Activated CD4-positive, CD25-positive, alpha-beta regulatory T cell treated with anti-CD3 and anti-CD28 coated beads, Interleukin-2, amount 50 U/mL, for 16 hours (primary cell): ENCODE measurements at places on chromosomes 3 and 15.

- no peak for DNase-seq
These were observed 463.3 kb upstream of the CBLB start for GRCh38 chr3:106332129-106332528.

DNA sequence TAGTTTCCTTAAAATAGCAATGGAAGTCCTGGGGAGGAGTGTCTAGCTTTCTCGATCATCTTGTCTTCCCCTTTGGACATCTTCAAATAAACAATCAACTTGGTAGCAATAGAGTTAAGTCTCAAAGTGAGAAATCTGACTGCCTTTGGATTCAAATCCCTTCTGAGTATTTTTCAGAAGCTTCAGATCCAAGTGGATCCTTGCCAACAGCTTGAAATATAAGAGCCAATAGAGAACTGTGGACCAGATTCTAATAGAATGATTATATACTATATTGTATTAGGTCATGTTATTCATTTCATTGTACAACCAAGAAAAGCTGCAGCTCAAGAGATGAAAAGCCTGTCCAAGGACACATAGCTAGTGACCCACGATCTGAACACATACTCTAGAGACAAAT, 60.2 kb downstream of the SYNPR start:
- DNase-seq: no peak

DNA sequence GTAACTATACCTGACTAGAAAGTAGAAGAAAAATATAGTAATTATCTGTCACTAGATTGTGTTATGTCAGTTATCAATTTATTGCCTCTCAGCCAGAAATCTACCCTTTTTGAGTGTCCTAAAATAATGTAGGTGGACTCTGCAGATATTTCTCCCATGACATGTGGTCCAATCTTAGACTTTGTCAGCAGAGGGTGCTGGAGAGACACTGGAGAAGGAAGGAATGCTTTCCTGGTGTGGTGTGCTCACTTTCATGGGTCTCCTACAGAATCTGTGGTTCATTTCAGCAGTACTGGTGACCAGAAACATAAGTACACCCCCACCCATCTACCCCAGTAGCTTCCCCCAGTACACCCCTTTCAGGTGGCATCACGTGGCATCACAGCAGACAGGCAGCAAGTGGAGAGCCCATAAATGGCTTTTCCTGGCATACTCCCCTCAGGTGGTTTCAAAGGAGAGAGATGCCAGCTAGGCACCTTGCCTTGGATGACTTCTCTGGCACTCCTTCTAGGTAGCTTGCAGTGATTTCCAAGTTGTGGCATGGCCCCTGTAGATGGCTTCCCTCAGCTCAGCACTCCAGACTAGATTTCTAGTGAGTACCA, 114.7 kb downstream of the GADL1 start:
- DNase-seq: no peak

- peak; percentile 32 for DNase-seq
These were observed 509.1 kb downstream of the SHQ1 start for GRCh38 chr3:72338942-72339669.

DNA sequence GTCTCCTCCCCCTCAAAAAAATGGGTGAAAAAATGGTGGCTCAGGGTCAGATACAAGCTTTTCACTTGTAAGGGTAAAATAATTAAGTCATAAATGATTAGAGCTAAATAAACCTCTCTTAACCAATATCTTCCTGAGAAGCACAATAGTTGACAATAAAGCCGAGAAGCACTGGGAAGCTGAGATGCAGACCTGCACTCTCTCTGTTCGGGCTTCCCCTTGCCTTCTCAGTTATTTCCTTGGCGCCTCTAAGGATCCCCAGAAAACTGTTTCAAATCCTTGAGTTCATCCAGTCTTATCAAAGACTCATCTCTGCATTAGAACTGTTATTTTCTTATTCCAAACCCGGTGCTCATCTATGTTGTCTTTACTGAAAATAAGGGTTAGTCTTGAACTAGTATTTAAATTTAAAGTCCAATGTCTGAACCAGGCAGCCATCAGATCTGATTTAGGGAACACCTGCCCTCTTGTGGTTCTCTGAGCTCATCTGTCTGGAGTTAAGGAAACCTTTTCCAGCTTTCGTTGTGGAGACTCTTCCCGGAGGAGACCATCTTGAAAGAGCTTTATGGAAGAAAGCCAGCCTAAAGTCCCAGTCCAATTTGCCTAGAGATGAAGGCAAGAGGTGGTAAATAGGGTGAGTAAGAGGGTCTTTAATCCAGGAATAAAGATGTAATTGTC, 256.4 kb upstream of the MCTP2 start:
- no peak for DNase-seq

DNA sequence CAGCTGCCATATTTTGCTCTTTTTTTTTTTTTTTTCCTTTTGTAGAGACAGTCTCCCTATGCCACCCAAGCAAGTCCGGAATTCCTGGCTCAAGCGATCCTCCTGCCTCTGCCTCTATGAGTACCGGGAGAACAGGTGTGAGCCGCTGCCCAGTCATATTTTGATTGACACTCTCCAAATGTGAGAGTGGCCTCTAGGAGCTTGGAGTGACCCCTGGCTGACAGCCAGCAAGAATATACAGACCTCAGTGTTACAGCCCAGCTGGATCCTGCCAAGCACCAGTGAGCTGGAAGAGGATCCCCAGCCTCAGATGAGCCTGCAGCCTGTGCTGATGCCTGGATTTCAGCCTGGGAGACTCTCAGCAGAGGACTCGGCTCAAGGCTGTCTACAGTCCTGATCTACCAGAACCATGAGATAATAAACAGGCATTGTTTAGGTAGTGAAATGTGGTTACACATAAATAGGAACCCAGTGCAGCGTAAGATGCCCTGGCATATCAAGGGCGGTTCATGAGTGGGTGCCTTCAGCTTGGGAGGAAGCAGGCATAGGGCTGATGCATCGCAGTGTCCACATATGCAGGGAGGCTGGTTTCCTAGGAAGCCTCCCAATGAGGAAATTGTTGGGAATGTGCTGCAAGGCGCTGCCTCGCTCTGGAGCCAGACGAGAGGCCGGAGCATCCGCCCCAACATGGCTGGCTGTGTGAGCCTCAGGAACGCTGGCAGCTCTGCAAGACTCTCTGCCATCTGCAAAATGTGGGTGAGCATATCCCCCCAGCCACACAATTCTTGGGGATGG, 38.9 kb upstream of the ATP10A start:
- no peak for DNase-seq

DNA sequence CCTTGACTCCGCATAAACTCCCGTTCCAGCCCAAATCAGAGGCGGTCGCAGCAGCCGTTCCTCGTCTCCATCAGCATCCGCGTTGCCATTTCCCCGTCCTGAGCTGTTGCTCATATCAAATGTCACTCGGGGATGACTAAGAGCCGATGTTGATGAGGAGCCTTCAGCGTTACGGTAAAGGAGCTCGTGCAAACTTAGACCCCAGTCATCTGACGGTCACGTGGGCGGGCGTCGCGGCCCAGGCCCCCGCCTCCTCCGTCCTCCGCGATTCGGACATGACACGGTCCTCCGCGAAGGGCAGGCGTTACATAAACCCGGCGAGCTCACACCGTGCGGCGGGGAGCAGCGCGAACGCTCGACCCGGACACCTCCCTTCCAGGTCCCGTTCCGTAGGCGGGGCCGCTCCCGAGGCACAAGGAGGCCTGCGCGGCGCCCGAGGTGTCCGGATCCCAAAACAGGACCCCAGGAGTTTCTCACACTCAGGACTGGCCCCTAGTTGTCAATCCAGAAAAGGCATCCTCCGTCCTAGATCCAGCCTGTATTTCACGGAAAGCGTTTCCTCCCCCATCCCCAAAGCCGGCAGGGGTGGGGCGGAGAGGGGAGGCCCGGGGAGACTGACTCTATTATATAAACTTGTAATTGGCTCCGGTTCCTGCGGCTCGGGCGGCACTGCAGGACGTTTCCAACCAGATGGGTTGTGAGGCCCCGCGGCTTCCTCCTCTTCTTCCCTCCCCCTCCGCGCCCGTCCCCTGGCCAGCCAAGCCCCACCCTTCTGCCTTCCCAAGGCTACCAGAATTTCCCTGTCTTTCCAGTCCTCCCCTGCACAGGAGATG, 100.0 kb upstream of the IGF1R start:
- DNase-seq: no peak

DNA sequence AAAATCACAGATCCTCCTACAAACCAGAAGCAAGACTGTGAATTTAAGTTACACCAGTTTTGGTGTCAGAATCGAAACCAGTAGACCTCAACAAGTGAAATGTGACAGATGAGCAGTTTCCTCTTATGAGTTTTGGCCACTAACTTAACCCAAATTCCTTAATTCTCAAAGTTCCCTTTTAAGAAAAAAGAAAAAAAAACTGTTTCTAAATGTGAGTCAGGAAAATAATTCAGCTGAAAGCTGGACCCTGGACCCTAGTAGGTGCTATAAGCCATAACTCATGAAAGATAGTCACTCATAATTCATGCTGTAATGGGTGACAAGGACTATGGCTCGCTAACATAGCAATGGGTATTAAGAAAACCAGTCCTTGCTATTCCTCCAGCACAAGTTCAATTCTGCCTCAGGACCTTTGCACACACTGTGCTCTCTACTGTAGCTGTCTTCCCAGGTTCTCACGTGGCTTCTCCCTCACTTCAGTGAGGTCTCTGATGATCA, 9.0 kb upstream of the THRB start:
- DNase-seq: no peak

DNA sequence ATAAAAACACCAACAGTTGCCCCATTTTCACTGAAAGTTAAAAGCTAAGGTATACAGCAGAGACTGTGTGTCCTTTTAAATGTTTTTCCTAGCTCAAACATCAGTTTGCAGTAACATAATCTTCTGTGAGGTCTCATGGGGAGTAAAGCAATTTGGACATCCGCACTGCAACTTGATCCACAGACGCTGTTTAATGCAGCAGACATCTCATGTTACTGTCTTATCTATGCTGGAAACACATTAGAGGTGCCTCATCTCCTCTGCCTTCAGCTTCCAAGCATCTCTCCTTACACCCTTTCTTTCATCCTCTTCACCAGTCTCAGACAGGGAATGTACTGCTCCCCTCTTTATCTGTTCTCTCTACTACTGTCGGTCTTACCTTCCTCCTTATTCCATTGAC, 53.7 kb upstream of the ATP11B start:
- DNase-seq: no peak

GRCh38 chr15:87901008-87901407, 355.5 kb downstream of the NTRK3 start:
- no peak for DNase-seq

DNA sequence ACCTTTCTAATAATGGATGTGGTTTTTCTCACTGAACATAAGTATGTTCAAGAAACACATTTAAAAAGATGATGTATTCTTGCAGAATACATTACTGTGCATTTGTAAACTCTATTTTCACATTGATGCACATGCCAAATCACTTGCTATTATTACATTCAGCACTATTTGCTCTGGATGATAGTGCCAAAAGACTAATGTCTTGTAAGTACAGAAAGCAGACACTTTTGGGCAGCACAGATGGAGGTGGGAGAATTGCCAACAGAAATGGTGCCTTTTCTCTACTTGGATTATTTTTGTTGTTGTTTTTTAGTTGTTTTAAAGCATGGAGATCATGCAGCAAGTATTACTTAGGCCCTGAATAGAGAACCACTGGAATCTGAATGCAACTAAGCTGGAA, 10.2 kb upstream of the FGF12 start:
- no peak for DNase-seq

GRCh38 chr15:41695750-41696436, 35.7 kb downstream of the MGA start:
- peak; percentile 14 for DNase-seq

DNA sequence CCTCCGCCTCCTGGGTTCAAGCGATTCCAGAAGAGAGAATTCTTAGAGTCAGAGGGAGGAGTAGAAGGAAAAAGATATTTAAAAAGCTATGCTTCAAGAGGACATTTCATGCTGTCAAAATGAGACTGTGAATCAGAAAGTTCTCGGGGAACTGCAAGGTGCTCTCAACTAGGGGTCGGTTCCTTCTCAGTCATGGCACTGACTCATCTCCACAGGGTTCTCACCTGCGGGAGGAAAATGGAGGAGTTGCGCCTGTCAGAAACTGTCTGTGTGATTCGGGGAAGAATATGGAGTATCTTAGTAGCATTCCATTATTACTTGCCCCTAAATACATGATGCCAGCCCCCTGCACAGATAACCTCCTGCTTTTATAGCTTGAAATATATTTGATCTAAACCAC, 47.4 kb downstream of the APH1B start:
- DNase-seq: no peak

DNA sequence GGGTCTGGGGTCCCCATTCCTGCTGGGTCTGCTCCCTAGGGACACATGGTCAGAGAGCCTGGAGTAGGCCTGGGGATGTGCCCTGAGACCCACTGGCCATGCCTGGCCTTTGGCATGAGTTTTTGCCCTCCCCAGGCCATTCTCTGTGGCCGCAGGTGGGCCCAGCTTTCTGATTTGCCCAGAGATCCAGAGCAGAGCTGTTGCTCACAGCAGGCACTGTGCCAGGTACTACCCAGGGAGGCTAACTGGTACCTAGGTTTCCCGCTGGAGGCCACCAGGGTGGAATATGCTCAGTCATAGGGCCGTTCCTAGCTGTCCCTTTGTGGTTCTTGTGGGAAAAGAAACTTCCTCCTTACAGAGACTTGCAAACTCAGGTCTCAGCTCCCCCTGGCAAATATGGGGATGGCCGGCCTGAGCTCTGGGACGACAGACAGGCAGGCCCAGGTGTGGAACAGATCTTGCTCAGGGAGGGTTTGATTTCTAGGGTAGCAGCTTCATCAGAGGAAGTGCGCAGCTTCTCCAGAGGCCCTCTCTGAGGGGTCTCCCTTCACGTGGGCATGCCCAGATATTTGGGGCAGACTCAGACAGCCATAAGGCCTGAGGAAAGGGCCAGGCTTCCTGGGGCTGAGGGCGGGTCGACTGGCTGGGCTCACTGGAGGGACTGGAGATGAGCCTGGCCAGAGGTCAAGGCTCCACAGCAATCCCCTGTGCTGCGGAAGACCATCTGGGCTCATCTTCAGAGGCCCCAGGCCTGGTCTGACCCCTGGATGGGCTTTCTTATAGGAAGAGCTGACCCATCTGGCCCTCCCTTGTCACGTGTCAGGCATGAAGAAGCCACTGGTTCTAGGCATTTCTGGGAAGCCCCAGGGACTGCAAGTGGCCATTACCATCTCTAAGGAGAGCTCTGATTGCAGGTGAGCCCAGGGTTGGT, 28.0 kb downstream of the ACAA1 start:
- no peak for DNase-seq
